ENCODE measurements at places on chromosomes 6 and 20.

- DNase-seq, result no peak
Observed at GRCh38 chr6:89581689-89582088, 56.9 kb downstream of the LYRM2 start.

DNA sequence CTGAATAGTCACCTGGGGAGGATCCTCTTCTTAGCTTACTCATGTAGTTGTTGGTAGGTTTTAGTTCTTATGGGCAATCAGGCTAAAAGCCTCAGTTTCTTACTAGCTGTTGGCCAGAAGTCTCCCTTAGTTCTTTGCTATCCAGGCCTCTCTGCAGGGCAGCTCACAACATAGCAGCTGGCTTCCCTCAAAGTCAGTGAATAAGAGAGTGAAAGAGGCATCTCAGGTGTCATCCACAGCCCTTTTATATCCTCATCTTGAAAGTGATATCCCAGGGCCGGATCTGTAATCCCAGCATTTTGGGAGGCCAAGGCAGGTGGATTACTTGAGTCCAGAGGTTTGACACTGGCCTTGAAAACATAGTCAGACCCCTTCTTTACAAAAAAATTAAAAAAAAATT, 42.1 kb upstream of the FOXA2 start:
- DNase-seq, result peak; percentile 17

DNA sequence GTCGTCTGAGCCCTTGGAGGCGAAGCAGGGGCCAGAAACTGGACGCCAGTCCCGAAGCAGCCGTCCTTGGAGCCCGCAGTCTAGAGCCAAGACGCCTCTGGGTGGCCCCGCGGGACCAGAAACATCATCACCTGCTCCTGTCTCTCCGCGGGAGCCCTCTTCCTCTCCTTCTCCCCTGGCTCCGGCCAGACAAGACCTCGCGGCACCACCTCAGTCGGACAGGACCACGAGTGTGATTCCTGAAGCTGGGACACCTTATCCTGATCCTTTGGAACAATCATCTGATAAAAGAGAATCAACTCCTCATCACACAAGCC, 416 bp downstream of the RSPH4A start:
- DNase-seq, result no peak

DNA sequence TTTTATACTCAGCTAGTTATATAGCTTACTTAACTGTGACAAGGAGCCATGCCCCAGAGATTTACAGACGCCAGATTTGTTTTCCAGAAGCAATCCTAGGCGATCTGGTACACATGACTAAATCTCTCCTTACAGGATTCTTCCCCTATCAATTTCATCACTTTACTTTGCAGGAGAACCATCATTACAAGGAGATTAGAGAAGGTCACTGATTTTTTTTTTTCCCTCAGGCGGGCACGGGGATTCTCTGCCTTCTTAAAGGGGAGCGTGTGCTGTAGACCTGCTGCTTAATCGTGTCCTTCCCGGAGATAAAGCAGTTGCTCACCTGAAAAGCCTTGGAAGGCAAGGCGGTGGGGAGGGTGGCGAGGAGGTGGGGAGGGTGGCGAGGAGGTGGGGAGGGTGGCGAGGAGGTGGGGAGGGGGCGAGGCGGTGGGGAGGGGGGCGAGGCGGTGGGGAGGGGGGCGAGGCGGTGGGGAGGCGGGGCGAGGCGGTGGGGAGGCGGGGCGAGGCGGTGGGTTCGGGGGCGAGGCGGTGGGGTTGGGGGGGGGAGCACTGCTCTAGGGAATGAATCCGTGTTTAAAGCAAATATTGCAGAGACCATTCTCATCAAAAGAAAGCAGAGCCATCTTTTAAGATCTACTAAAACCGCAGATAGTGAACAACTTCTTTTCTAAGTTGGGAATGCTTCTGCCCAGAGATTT, 14.3 kb upstream of the MRAP2 start:
- DNase-seq, result no peak

DNA sequence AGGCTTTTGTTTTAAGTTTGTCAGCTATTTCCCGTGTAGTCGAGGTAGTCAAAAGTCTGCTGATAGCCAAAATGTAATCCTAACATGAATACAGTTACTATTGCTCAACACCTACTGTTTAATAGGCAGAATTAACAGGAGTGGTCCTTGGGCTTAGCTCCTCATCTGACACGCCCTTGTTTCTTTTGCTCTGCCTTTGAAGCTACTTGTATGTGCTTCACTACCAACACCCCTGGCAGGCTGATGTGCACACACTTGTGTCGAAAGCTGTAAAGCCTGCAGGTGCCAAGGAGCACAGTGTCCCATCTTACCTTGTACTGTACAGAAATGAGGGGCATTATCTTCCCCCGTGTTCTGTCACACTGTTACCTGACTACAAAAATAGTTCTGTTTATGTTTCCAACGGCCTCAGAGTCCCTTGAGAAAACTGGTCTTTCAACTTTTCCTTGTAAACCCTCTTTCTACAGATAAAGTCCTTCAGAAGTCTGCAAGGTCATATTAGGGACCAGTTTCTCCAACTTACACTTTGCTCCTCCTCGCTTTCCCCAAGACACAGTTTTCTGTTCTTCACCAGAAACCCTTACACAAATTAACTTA, 9.3 kb downstream of the SDHAF4 start:
- no peak for DNase-seq

DNA sequence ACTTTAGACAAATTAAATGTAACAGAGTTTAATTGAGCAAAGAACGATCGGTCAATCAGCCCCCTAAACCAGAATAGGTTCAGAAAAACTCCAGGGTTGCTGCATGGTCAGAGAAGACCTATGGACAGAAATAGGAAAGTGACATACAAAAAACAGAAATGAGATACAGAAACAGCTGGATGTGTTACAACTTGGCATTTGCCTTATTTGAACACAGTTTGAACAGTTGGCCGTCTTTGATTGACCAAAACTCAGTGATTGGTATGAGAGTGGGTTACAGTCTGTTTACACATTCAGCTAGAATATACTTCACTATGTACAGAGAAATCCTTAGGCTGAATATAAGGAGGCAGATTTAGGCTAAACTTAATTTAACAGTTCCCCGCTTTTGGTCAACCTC, 19.9 kb downstream of the SRSF6 start:
- no peak for DNase-seq

DNA sequence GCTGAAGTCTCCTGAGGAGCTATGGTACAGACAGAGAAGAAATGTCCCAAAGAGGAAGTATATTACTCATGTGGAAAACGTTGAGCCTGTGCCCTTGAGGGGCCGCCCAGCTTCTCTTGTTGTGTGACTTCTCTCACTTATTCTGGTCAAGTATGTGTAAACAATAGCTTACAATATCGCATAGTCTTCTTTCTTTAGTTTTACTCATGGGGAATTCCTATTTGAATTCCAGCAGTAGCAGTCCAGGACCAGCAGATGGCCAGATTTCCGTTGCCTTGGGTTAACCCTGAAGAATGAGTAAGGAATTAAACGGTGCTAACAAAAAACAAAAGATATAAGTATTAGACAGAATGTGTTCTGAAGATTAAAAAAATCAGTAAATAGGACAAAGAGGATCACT, 522.0 kb upstream of the GJE1 start:
- no peak for DNase-seq

DNA sequence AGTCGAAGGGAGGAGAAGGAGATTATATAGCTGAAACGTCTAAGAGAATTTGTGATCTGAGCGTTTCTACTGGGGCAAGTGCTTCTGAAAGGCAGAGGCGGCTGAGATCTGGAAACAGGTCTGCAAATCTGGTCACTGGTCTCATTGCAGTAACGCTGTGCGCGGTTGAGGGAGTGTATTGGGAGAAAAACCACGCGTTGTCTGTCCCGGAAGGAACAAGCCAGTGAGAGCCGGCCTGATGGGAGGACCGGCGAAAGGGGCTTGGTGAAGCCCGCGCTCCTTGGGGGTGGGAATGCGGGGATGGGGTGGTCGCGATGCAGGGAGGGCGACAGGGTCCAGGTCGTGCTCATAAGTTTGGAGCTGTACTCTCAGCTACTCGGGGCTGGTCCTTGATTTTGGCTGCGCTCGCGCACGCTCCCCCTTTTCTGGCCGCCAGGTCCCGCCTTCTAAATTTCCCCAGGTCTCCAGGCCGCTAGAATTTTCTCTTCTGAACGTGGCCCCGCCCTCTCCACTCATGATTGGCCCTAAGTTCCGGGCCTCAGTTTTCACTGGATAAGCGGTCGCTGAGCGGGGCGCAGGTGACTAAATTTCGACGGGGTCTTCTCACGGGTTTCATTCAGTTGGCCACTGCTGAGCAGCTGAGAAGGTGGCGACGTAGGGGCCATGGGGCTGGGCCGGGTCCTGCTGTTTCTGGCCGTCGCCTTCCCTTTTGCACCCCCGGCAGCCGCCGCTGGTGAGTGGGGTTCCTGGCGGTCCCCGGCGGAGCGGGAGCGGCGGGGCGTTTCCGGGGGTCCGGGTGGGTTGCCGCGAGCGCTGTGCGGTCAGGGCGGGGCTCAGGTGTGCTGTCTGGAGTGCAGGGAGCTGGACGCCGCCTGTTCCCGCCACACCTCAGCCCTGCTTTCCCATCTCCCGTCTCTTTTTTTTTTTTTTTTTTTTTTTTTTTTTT, at the start of gene MICB:
Gene MICB (plus strand): TSS at position 615 of the 946 bp plus-strand sequence. CDS start 49 bp downstream, at position 664.
- peak; percentile 37 for DNase-seq

DNA sequence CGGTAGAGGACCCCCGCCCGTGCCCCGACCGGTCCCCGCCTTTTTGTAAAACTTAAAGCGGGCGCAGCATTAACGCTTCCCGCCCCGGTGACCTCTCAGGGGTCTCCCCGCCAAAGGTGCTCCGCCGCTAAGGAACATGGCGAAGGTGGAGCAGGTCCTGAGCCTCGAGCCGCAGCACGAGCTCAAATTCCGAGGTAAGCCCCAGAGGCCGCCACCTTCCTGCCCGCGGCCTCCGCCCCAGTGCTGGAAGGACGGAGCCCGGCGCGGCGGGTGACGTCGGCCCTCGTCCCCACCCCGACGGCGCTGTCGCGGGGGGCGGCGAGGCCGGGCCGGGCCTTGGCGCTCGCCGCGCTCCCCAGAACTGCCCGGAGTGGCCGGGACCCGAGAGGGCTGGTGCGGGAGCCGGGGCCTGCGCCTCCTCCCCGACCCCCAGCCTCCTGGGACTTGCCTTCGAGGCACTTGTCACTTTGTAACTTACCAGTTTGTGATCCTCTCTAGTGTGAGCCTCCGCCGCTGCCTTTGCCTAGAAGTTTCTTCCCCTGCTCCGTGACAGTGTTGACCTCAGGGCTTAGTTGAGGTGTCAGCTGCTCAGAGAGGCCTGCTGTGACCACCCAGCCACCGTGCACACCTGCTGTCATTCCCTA, 417 bp downstream of the VAPB start:
- no peak for DNase-seq

GRCh38 chr6:56902641-56903464, 52.1 kb upstream of the BEND6 start:
- peak; percentile 38 for DNase-seq

GRCh38 chr6:43714311-43715055, 26.9 kb upstream of the MRPS18A start:
- DNase-seq, result no peak

GRCh38 chr6:32971242-32971580, 2.8 kb downstream of the BRD2 start:
- no peak for DNase-seq

DNA sequence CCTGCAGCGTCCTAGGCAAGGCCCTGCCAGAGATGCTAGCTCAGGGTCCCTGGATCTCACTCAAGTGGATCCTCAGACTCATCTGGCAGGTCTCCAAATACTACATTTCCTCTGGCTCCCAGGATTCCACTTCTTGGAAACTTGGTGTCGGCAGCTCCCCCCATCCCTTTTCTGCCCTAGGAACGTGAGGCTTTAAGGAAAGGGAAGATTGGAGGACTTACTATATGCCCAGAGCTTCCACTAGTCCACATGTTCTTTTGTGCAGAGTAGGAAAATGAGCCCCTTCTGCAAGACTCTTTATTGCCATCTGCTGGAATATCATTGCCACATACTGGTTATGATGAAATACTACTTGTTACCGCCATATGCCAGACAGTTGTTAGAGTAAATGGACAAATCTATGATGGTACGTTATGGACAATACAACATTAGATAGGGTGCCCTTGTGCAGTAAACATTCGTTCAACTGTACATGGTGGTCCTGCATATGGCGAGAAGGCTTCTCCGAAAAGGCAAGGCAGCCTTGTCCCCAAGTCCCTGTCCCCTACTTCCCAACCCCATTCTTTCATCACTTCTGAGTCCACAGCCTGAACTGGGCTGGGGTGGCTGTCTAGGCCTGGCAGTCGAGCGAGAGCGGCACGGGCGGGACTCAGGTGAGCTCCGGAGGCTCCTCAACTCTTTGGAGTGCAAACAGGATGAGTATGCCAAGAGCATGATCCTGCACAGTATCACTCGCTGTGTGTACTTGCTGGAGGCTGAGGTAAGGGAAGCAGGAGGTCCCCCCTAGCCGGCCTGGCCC, 780 bp downstream of the ARMC12 start:
- peak; percentile 41 for DNase-seq

DNA sequence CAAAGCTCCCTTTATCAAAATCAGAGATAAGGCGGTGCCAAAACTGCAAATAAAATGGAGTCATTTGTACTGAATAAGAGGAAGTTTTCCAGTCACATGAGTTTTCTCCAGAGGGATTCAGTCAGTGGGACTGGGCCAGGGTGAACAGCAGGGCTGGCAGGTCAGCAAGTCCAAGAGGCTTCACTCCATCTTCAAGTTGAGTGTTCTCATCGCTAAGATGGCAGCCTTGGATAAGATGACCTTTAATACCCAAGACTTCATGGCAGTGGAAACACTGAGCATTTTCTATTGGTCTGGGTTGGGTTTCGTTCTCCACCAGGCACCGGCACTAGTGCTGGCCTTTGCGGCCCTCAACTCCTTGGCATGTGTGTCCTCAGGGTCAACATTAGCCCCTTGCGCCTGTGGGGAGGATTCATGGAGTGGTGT, 29.3 kb upstream of the IGF2R start:
- no peak for DNase-seq

DNA sequence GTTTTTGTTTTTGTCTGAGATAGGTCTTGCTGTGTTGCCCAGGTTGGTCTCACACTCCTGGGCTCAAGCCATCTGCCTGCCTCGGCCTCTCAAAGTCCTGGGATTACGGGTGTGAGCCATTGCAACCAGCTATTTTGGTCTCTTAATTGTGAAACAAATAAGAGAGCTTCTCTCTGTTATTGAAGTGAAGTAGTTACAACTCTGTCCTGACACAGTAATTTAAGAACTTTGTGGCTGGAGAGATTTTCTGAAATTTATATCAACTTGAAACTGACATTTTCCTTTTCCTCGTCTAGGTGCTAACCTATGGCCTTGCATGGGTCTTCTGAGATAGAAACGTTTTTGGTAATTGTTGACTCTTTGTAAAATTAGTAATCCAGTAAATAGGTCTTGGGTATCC, 122.1 kb upstream of the DOK5 start:
- no peak for DNase-seq

GRCh38 chr6:3532296-3532916, 75.6 kb upstream of the SLC22A23 start:
- no peak for DNase-seq
